ENCODE measurements at places on chromosomes 1 and 21.

DNA sequence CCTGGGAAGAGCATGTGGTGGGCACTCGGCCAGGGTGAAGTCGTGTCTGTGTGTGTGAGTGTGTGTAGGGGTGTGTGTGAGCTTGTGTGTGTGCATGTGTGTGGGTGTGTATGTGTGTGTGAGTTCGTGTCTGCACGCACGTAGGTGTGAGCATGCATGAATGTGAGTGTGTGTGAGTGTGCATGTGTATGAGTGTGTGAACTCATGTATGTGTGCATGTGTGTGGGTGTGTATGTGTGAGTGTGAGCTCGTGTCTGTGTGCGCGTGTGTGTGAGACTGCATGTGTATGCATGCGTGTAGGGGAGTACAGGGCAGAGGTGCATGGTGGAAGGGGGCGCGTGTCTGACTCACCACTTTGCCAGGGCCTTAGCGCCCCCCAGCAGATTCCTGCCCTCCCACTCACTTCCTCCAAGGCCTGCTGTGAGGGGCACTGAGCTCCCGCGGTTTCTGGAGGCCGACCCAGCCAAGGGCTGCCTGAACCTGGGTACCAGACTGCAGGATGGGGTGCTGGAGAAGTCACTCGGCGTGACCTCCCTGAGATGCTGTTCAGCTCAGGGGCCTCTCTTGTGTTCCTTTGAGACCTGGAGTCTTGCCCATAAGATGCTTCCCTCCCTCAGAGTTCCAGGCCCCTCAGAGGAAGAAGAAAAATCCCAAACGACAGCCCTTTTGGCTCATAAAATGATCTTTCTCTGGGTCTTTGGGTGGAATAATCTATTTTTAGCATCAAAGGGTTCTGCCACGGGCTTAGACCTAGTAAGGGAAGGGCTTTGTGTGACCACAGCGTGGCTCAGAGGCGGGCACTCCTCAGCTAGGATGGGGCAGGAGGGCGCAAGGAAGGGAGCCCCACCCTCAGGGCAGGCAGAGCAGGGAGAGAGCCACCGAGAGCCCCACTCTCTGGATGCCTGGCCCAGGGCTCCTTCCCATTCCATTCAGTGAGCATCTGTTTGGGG, 41.1 kb upstream of the RUNX3 start:
- peak; percentile 32 for DNase-seq

DNA sequence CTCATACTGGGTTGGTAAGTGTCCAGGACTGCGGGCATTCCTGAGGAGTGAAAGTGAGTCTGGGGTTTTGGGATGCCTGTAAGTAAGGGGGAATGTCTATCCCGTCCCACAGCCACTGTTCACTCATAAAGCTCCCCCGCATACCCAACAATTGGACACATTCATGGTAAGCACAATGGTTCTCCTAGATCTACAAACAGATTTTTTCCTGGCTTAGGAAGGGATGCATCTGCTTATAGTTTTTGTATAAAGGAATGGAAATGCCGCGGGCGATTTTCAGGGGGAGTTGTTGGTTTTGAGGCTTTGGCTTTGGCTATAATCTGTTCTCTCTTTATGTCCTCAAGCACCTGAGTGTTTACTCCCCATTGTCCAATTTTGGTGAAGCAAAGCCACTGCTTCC, 7.1 kb downstream of the ERVH48-1 start:
- DNase-seq, result no peak

- peak; percentile 37 for DNase-seq
Observed at GRCh38 chr1:211616231-211616964, 37.4 kb upstream of the SLC30A1 start.

DNA sequence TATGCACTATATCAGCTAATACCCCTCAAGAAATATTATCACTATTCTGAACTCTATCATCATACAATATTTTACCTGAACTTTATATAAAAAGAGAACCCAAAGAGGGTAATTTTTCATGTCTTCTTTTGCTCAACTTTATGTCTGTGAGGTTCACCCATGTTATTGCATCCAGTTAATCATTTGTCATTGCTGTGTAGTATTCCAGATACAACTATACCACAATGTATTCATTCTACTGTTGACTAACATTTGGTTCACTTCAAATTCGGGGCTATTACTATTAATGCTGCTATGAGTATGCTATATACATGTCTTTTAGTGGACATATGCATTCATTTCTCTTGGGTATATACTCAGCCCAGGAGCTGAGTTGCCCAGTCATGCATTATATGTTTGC, 21.0 kb upstream of the DLGAP3 start:
- no peak for DNase-seq

- no peak for DNase-seq
Observed at GRCh38 chr1:16402742-16403141, 34.5 kb downstream of the SPATA21 start.

DNA sequence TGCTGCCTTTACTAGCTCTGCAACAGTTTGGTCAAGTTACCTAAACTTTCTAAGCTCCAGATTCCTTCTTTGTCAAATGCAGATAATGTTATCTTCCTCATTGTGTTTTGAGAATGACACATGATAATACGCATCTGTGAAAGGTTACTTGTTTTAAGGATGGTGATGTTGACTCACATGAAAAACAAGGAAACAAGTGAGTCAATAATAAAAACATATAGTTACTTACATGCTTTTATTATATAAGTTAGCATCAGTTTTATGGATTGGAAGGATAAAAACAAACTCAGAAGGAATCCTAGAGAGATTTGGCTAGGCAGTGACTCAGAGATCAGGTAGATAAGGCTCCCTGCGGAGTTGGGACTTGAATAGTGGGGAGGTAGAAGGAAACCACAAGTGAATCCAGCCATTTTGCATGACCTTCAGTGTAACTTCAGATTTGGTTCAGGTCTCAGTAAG, 144.6 kb downstream of the LMO4 start:
- no peak for DNase-seq

DNA sequence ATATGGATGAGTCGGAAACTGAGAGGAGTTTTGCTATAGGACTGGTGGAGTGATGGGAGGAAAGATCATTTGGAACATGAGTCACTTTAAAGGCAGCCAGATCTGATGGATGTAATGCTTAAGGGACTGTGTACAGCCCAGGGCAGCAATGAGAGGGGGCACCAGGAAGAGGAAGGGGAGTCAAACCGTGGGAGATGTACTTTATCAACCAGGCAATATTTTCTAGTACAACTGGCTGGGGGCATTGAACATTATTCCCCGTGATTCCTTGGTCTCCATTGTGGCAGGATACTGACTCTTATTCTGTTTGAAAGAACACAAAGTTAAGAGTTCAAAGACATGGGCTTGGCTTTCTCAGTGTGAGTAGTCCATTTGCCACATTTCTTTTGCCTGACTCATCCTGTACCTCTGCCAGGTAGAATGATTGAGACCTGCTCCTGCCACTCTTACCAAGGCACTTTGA, 268.2 kb upstream of the NR5A2 start:
- peak; percentile 65 for DNase-seq

GRCh38 chr1:168709405-168710363, 19.3 kb downstream of the DPT start:
- peak; percentile 98 for DNase-seq

DNA sequence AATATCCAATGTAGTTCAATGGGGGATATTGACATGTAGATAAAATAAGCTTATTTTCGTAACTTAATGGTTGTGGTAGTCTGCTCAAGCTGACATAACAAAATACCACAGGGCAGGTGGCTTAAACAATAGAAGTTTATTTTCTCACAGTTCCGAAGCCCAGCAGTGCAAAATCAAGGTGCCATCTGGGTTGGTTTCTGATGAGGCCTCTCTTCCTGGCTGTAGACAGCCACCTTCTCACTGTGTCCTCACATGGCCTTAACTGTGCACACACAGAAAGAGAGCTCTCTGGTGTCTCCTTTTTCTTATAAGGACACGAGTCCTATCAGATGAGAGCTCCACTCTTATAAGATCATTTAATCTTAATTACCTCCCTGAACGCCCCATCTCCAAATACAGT, 64.8 kb upstream of the IPO9 start:
- no peak for DNase-seq

DNA sequence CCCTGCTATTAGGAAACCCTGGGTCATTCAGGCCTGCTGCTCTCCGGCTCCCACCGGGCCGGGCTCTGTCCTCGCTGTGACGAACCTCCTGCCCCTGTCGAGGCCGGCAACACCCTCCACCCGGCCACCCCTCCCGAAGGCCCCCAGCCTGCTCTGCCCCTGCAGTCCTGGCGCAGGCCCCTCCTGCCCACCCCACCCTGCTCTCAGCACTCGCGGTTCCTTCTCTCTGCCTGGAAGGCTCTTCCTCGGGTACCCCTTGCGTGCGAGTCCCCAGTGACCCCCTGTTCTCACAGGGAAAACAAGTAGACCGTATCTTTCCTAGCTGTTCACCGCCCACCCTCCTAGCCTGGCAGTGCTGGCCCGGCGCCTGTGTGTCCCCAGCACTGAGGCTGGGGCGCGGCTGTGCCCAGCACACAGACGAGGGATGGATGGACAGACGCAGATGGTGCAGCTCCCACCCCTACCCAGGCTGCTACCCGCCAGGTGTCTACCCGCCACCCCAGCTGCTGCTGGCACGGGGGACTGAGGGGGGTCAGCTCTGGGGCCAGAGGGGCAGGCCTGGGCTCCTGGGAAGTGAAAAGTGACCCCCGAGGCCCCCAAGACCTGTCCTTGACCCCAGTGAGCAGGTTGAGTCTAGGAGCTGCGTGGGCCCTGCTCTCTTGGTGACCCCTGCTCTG, 3.1 kb upstream of the VWA1 start:
- DNase-seq, result no peak

GRCh38 chr1:154344977-154345837, 19.9 kb downstream of the ATP8B2 start:
- DNase-seq, result peak; percentile 34

- peak; percentile 95 for DNase-seq
Observed at GRCh38 chr1:21552715-21553114, 43.5 kb downstream of the ALPL start.

DNA sequence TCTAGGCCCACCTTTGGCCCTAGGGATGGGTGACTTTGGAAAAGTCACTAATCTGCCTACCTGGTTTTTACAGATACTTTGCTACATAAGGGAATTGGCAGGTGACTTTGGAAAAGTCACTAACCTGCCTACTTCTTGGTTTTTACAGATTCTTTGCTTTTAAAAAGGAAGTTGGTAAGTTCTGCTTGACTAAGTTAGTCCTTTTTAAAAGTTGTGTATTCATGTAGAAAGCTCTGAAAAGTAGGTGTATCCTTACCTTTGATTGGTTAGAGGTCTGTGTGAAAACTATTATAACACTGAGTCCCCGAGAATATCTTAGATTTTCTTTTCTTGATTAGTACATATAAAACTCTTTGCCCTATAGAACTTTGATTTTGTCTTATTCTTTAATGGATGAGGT, 12.4 kb downstream of the ATF6 start:
- no peak for DNase-seq

GRCh38 chr1:56844545-56845136, 10.0 kb upstream of the C8A start:
- DNase-seq, result no peak

DNA sequence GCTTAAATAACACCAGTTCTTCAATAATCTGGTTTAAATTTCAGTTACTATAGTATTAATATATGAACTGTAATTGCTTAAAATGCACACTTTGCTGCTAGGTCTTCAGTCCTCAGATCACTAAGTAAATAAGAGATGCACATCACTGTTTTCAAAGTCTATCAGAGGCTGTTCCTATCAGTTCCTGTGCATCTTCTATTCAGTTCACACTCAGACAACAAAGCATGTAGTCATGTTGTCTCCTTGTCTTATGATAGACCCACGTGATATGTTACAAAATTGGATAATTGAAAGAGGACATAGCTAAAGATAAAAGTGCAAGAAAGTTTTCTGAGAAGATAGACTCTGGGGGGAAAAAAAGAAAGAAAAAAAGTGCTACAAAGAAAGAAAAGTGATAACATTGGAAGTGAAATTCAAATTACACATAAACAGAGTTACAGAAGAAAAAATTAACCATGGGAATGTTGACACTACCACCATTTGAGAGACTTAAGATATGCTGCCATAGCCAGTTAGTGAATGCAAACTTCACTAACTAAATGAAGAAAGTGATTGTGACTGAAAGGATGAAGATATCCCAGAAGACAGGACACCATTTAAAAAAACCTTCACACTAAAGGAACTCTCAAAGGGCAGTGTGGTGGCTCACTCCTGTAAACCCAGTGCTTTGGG, 33.9 kb upstream of the TSNAX start:
- no peak for DNase-seq

- DNase-seq, result no peak
Observed at GRCh38 chr1:13869172-13869797, 169.3 kb downstream of the PRDM2 start.

DNA sequence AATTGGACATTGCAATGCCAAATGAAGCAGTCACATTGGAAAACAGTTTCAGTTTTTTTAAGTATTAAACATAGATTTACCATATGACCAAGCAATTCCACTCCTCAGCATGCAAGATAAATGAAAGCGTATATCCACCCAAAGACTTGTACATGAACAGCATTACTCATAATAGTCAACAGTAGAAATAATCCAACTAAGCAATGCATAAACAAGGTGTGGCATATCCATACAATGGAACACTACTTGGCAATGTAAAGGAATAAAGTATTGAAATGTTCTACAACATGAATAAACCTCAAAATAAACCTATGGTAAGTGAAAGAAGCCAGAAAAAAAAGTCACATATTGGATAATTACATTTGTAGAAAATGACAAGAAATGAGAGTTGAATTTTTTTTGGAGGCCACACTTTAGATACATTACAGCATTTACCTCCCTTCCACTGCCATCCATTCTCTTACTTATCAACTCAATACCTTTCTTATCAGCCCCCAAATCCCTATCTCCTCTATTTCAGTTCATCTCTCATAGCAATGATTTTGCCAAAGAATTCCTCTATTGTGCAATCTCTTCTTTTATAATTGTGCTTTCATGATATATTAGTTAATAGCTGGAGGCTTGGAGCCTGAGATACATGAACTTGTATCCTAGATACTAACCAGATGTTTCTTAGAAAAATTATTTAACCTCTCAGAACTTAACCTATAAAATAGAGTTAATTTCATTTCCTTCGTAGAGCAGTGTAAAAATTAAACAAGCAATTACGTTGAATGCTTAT, 414.2 kb upstream of the C1orf87 start:
- DNase-seq, result no peak

GRCh38 chr1:220552672-220553260, 24.8 kb downstream of the MARK1 start:
- peak; percentile 14 for DNase-seq

DNA sequence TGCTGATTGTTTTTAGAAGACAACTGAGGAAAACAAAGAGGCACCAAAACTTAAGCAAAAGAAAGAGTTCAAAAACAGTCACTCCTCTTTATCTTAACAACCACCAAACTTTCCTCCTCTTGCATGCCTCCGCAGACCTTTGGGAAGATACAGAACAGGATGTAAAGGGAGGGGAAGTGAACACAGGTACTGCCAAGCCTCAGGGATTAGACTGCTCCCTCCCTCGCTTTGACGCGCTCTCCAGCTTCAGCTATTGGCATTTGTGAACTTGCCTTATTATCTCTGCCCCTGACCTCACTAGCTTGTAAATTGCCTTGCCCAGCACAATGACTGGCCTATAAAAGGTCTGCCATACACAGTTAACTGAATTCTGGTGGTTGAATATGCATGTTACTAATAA, 4.8 kb upstream of the SRP9 start:
- DNase-seq, result no peak

- no peak for DNase-seq
Observed at GRCh38 chr1:185560760-185561159, 173.4 kb upstream of the HMCN1 start.
